ENCODE measurements at places on chromosomes 2 and 18.
A peak's percentile ranks its signal among the peaks of the same experiment; 100 is the strongest.

GRCh38 chr2:95333056-95333455 lies 35.9 kb downstream of the KCNIP3 start:
- no peak for DNase-seq

DNA sequence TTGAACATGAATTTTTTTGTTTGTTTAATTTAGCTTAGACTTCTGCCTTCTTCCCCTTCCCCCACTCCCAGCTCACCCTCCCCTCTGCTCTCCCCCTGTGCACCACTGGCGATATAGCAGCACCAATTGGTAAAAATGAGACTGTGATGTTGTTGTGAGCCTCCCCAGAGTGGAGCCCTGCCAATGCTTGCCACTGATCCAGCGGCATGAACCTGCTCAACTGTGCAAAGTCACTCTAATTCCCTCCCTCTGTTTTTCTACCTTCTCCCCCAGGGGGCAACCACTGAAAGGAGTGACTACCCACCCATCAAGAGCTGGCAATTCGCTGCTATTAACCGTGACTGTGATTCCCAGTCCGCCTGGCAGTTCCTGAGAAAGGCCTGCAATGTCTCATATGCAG lies 30.2 kb downstream of the KLHL14 start:
- no peak for DNase-seq

DNA sequence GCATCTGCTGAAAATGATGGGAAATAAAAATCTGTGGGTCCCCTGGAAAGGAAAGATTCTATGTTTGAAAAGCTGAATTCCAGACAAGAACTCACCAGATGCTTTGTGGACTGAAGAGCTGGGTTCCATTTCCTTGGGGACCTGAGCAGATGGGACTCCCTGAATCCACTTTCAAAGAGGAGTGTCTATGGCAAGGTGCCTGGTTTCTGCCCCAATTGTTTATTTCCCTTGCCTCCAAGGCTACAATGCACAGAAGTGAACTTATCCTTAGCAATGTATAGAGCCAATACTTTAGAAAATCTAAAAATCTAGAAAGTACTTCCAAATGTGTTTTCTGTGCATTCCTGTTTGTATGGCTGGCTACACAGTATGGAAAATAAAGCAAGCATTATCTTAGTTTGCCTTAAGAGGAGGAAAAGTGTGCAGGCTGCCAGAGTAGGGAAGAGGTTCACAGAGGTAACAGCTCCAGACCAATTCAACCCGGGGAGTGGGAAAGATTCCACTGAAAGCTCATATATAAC lies 420.5 kb downstream of the NRXN1 start:
- no peak for DNase-seq

DNA sequence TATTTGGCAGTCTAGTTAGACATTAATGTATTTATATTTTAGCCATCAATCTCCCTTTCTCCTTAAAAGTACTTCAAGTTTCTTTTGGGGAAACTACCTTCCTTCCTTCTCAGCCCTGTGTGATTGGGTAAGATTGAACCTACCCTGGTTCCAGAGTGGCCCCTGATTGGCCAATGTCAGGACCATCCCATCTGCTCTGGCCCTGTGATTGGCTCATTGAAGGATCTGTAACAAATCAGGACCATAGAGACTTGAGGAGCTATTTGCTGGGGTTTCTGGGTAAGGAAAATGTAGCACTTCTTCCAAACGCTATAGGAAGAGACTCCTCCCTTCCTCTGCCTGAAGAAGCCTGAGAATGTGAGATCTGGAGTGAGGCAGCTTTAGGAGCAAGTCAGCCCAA lies 59.3 kb downstream of the AQP4 start:
- no peak for DNase-seq

DNA sequence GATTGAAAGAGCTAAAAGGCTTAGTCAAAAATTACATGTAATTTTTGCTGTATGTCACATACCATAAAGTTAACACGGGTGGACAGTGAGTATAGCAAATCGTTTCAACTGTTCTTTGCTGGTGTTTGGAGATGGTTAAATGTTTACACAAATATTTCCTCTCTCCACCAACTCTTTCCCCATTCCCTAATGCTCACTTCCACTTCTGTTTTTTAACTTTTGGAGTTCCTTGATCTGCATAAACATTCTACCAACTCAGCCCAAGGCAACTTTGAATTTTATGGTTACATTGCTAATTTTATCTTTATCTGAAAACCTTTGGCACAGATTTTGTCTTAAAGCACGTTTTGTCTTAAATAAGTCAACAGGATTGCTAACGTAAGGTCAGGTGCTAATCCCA lies 1.9 kb upstream of the SPOPL start:
- DNase-seq: no peak

GRCh38 chr2:178280244-178280852 lies 86.0 kb downstream of the OSBPL6 start:
- DNase-seq: peak; percentile 24

DNA sequence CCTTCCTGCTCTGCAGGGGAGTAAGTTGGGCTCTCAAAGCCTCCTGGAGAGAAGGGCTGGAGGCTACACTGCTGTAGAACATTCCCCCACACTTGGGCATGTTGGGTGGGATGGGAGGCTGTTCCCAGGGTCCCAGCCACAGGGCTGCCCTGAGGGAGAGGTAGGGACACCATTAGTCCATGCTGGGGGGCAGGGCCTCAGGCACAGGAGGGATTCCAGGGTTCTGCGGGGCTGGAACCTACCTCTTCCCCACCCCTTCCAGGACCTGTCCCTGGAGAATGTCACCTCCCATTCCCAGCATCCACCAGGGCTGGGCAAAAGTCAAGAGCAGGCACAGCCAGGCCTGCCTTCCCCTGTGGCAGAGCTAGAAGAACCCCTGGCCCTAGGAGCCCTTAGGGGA lies 6.9 kb upstream of the ADRA2B start:
- no peak for DNase-seq

- no peak for DNase-seq
Measured at GRCh38 chr18:40326985-40327384, 1628.0 kb upstream of the PIK3C3 start.

Measured in stimulated activated CD4-positive, alpha-beta T cell treated with anti-CD3 and anti-CD28 coated beads, Interleukin-15, amount 100 ng/mL, for 48 hours (primary cell).